ENCODE measurements at places on chromosomes 6 and 20.

GRCh38 chr6:147615659-147616456 is 107.4 kb downstream of the SAMD5 start:
- no peak for DNase-seq

DNA sequence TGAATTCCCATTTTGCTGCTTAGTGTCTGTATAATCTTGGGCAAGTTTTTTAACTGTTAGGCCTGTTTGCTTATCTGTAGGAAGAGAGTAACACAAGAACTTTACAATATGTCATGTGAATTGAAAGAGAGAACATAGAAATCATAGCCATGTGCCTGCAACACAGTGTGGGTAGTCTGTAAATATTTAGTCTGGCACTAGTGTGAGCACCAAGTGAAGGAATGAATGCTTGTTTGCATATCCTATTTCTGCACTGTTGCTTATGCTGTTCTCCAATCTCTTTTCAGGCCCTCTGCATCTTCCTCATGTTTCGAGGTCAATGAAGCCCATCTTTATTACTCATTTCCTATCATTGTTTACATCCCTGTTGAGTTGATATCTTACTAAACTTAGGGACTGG is 49.2 kb downstream of the CBFA2T2 start:
- DNase-seq = no peak

GRCh38 chr20:36745234-36745926 is 510 bp downstream of the NDRG3 start:
- DNase-seq = no peak

DNA sequence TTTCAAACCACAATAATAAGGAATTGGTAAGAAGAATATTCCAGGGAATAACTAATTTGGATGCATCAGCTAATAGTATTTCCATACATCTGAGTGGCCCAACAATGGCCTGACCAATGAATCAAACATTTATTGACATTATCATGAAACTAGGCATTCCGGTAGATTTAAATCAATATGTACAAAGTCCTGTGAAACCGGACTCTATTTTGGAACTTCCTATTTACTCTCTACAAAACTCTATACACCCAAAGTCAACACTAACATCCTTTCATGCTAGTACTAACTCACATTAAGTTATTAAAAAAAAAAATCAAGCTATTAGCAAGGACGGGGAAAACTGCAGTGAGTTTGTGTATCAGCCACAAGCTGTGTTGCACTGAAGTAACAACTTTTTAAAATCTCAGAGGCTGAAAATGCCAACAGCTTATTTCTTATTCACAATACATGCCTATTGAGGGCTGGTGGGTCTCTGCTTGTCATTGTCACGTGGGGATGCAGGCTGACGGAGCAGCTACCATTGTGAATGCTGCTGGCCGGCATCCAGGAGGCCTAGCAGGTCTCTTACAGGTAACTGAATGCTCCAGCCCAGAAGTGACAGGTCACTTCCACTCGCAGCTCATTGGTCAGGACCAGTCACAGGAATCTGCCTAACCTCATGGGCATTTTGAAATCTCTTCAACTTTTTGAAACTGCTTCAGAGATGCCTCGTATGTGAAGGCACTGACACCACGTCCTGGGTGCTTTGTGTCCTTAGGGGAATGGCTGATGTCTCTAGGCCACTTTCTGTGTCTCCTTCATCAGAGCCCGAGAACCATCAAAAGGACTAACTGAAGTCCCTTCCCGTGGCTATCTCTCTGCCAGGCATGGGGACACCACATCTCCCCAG is 76.3 kb downstream of the SLC22A23 start:
- no peak for DNase-seq

DNA sequence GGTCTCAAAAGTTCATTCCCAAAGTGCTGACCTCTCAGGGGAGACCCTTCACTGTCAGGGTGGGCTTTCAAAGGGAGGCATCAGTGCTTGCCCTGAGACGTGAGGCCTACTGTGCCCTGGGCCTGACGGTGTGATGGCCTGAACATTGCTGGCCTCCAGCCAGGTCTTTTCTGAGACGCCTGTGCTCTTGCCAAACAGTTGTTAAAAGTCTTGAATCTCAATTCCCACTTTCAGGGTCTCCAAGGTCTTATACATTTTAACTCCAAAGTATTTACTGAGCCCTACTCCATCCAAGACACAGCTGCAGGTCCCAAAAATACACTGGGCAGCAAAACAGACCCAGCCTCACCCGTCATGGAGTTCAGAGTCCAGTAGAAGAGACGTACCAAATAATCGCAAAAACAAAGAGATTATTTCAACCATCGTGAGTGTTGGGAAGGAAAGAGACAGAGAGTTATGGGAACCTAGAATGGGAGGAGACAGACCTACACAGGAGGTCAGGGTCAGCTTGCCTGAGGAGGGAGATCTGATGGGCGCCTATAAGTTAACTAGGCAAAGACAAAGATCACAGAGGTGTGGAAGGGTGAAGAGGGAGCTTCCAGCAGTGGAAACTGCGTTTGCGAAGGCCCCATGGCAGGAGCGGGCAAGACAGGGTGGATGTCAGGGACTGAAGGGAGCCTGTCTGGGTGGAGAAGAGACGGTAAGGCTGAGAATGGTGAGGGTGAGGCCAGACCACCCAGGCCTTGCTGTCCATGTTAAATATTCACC is 446.3 kb downstream of the PREX1 start:
- DNase-seq = no peak

DNA sequence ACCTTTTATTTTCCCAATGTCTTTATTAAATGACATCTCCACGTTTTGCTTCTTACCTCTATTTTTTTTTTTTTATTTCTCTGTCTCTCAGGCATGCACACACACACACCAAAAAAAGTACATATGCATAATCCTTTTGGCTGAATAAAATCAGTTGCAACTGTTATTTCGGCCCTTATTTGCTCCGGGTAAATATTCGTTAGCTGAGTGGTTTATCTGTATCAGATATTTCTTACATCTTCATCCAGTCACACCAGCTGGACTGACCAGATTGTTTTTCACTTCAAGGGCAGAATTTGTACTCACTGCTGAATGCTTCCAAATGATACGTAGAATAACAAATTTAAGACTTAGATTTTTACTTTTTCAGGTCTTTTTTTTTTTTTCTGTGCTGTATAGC is 45.5 kb downstream of the PTPN1 start:
- DNase-seq = no peak

DNA sequence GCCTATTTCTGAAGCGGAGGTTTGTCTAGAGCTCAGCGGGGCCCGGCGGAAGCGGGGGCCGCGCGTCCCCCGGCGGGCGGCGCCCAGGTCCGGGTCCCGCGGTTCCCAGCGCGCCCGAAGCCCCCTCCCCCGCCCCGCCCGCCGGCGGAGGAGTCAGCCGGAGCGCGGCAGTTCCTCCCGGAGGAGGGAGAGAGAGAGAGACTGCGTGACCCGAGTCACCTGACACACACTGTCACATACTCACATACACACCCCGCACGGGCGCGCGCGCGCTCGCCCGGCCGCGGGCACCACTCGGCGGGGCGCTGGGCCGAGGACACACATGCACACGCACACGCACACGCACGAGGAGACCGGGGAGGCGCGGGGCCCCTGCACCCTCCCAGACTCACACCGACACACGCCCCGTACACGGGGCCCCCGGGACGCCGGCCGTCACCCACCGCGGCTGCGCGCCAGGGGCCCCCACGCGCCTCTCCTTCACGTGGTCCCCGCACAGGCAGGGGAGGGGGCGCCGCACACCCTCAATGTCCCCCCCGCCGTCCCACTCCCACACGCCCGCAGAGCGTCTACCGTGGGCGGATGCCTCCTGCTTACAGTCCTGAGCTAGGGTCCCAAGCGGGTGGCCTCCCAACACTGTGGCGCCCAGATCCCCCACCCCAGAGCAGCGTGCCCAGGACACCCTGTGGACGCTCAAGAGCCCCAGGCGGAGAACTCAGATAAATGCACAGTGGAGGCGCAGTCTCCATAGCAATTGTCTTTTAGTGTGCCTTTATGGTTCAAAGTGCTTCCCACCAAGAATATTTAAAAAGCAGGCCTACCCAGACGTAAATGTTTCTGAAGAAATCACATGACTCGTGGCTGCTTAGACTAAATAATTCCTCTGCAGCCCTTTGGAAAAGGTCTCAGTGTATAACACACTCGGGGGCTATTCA is at the start of gene RRAGD:
RRAGD (minus strand) TSS at position 203 of the 935 bp plus-strand sequence. CDS start 280 bp downstream, outside the sequence.
- DNase-seq = peak; percentile 24

- no peak for DNase-seq
Observed at GRCh38 chr6:20840675-20841074, 306.4 kb downstream of the CDKAL1 start.

DNA sequence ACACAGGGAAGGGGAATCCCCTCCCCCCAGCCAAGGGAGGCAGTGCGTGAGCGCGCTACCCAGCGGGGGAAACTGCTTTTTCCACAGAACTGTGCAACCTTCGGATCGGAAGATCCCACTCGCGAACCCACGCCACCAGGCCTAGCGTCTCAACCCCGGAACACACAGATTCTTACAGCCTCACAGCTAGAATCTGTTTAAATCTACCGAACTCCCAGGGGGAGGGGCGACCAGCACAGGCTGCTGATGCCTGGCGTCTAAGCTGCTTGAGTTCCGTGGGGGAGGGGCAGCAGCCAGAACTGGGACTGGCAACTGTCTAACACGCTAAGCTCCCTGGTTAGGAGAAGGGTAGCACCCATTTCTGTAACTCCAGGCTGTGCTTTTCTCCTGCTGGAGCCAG is 217.3 kb upstream of the TENT5A start:
- no peak for DNase-seq

- no peak for DNase-seq
Observed at GRCh38 chr20:54209216-54209813, 1.4 kb downstream of the PFDN4 start.

DNA sequence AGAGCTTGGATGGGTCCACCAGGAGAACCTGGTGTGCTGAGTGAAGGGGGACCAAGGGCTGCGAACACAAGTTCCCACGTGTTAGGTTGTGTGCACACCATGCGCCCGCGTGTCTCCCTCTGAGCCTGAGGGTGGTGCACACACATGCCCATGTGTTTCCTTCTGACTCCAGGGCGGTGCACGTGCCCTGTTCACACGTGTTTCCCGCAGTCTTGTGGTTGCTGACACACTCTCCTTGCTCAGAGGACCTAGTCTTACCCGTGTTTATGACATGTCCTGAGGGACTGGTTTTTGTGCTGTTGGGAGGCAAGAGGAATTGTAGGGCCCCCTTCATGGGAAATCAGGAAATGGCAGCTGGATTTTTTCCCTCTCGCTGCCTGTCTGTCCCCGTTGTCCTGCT is 36.3 kb upstream of the PCMTD2 start:
- no peak for DNase-seq

- DNase-seq = no peak
Observed at GRCh38 chr6:79672631-79673111, 41.5 kb downstream of the SH3BGRL2 start.

GRCh38 chr6:152160346-152160745 is 352.9 kb downstream of the ESR1 start:
- DNase-seq = no peak

GRCh38 chr6:21522797-21523456 is 70.6 kb upstream of the SOX4 start:
- DNase-seq = no peak

DNA sequence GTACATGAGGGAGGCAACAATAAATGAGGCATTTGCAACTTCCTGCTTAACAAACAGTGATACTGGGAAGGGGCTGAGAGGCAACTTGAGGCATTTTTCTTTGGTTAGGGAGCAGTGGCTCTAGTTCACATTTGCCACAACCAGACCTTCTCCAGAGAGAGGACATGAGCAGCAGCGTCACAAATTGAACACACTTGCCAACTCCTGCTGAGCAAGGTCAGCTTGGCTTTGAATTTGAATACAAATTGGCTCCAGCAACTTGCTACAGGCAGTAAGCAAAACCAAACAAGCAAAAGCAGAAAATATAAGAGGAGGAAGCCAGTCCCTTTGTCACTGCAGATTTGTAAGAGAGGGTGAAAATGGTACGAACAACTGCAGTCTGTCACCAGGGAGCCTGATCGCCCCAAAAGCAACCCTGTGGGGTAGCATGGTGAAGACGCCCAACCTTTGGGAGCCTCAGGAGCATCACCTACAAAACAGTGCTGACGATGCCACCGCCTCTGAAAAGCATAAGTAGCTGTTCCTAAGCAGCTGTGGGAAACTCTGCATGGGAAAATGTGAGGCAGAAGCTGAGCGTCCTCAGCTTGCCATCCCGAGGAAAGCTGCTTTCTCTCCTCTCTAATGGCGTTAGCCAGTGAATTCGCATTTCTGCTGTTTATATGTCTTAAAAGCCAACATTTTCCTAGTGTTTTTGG is 378.7 kb downstream of the RNGTT start:
- DNase-seq = no peak

GRCh38 chr6:154572556-154572955 is 62.1 kb upstream of the CNKSR3 start:
- no peak for DNase-seq

DNA sequence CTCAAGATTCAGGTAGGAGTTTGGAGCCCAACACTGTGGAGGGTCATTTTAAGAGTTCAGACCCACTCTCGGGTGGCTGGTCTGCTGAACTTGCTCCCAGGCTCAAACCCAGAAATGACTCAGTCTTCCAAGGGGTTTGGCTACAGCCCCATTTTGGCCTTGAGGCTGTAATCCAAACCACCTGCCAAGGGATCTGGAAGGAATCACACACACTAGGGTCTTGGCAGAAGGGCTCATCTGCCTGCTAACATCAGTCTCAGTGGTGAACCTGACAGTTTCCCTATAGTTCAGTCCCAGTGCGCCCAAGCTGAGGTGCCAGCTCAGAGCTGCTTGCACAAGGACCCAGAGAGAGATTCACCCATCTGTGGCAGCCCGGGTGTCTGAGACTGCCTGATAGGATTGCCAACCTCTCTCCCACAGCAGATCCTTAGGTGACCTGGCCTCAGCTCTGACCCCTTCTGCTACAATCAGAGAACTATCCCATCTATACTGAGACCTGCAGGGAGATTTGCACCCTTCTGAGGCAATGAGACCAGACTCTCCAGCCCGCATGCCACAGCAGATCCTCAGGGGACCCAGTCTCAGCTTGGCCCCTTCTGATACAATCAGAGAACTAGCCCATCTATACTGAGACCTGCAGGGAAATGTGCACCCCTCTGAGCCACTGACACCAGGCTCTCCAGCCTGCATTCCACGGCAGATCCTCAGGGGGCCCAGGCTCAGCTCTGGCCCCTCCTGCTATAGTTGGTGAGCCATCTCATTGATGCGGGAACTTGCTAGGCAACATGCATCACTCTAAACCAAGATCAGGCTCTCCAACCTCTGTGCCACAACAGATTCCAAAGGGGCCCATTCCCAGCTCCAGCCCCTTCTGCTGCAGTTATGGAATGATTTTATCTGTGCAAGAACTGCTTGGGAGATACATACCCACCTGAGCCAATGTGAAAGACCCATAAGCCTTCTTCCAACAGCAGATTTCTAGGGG is 48.2 kb downstream of the THBS2 start:
- no peak for DNase-seq
